ENCODE measurements at places on chromosomes 1 and 21.

DNA sequence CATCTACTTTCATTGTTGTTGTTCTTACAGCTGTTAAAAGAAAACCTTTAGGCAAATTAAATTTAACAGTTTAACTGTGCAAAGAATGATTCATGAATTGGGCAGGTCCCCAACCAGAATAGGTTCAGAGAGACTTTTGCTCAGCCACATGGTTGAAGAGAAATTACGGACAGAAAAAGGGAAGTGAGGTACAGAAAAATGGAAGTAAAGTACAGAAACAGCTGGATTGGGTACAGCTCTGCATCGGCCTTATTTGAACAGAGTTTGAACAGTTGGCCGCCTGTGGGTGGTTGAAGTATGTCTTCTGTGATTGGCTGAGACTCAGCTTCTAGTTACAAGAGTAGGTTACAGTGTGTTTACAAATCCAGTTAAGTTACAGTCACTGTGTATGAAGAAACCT lies 210.1 kb downstream of the FGGY start:
- no peak for DNase-seq

DNA sequence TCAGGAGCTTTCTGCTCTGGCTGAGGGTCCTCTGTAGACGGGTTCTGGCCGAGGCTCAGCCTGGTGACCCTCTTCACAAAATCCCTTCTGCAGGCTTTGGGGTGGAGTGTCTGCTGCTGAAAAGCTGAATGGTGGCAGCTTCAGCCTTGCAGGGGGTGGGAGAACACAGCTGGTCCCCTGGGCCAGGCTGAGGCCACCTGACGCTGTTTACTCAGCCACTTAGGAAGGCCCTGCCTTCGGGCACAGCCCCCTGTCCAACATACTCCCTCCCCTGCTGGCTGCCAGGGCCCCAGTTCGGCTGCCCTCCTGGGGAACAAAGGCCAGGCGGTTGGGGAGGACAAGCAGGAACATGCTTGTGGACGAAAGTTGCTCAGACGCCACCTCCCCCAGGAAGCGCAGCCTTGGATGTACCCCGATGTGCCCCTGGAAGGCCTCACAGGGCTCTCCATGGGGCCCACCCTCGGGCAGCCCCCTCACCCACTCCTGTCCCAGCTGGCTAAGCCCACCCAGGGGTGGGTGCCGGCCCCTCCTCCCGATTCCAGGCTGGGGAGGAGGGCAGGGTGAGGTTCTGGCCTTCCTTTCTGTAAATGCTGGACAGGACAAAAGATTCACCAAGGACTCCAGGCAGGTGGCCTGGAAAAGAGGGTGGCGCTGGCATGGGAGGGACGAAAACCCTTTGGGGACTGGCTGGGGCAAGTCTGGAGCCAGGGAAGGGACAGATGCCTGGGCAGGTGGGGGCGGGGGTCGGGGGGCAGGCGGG lies at the start of gene ANKRD65:
TSS of gene ANKRD65 (minus strand) at position 130 of the 760 bp plus-strand sequence. CDS start 271 bp downstream, outside the sequence.
- no peak for DNase-seq

DNA sequence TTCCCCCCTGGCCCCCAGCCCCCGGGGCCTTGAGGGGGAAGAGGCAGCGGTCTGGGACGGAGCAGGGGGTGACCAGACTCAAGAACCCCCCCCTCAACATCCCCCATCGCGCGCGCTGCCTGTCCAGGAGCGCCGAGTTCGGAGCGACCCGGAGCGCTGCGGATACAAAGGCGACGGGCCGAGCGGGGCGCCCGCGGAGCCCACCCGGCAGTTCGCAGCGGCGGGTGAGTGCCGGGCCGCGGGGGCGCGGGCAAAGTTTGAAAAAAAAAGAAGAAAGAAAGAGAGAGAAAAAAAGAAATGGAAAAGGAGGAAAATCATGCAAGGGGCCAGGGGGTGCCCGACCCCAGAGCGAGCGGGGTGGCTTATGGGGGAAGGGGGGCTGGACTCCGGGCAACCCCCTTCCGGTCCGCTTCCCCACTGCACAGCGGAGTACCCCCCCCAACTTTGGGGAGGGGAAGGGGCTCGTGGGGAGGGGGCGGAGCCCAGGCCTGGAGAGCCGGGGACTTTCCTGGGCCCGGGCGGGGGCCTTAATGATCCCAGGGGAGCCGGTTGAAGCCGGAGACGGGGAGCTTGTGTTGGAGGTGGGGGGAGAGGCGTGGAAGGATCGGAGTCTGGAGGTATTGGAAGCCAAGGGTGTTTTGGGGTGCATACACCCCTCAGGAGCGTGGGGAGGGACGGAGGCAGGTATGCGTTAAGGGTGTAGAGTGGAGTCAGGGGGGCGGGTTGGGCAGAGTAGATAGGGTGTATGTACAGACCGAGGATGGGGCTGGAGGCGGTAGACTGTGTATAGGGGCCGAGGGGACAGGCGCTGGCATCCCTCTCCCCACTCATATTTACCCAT lies 502 bp downstream of the VANGL2 start:
- no peak for DNase-seq

- DNase-seq, result no peak
Observed at GRCh38 chr21:20106368-20106767, 891.8 kb upstream of the NCAM2 start.

GRCh38 chr1:90823686-90824085 lies 106.6 kb upstream of the BARHL2 start:
- no peak for DNase-seq

DNA sequence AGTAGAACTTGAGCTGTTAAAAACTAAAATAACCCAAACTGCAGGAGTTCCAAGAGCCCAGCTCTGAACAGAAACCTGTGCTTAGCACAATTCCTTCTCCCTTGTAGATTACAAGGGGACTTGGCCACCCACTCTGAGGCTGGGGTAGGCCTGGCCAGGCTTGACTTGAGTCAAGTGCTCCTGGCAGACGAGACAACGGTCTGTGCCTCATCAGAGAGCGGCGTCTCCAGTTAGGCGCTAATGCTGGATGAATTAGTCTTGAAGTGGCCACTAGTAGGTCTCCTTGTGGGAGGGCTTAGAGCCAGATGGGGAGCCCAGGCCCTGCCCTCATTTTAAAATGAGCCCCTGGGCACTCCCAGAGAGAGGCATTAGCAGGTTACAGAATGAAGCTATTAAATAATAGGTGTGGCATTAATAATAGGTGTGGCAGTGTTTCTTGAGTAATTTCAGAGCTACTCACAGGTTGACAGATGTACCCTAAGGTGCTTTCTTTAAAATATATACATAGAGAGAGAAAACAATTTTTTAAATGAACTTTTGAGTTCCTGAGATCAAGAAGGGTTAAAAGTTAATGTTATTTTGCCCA lies 1.1 kb downstream of the EEIG2 start:
- DNase-seq, result no peak

DNA sequence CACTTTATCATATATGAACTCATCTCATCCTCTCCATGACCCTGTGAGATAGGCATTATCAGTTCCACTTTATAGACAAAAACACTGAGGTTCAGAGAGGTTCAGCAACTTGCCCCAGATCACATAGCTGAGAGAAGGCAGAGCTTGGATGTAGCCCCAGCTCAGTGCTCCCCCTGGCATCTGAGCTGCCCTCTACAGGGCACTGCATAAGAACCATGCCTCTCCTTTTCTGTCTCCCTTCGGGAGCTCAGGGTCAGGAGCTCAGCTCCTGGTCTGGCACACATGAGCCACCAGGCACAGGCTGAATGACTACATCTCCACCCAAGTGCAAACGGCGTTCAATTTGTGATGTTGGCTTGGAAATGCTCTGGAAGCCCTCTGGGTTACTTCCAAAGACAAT lies 16.9 kb downstream of the RAB7B start:
- DNase-seq, result no peak

GRCh38 chr1:44802306-44803061 lies 2.3 kb downstream of the PLK3 start:
- DNase-seq, result no peak

DNA sequence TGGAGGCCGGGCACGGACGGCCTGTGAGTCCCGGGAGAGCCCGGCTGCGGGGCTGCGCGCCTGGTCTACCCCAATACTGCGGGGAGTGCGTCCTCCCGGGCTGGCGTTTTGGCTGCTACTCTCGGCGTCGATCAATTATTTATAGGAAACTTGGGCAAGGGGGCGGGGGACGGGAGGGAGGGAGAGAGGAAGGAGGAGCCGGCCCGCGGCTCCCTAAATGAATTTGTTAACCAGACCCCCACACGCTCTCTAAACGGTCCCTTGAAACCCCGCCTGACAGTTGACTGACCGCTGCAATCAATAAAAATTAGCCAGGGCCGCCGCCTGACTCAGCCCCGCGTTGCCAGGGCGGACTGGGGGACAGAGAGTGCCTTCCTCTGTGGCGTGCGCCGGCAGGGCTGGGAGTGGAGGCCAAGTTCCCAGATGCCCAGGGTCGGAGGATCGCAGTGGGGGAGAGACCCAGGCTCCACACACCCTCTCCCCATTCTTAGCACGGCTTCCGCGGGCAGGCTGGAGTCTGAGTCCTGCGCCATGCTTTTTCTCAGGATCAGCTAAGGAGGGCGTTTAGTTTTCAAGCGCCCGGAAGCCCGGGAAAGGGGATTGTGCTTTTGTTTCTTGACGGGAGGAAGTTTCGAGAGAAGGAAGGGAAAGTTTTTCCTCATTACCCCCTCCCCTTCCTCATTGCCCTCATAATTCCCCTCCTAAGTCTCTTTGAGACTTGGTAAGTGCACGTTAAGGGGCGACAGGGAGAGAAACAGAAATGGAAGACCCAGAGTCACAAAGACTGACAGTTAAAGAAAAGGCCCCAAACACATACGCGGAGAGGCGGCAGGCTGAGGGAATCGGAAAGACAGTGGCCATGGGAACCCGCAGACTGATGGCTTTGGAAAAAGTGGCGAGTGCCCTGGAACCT lies 6.2 kb downstream of the PAX7 start:
- no peak for DNase-seq

DNA sequence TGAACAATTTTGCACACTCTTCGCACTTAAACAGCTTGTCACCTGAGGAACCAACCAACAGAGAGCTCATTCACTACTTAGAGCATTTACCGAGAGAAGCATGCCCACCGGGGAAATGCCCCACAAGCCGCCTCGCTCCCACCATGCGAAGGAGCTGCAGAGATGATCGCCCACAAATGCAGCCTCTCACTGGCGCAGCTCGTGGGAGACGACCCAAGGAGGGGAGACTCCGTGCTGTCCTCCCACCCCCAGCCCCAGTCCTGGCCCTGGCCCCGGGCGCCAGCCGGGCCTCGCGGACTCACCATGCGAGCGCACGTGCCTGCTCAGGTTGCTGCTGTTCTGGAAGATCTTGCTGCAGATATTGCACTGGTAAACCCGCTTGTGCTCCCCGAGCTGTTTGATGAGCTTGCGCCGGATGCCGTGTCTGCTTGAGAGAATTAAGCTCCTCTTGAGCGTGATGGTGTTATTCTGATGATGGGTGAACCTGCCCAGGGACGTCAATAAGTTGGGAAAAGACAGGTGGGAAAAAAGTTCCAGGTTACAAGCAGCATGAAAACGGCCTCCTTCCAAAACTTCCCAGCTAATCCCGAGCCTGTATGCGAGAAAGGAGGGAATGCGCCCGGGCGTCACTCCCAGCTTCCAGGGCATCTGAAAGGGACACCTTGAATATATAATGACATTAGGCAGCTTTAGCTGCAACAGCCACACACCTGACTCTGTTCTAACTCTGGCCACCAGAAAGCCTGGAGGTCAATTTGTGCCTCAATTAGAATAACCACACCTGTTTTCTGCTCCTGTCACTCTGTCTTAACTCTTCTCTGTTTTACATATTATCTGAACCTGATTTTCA lies 42.8 kb downstream of the PRDM15 start:
- DNase-seq, result no peak

GRCh38 chr1:8307628-8308027 lies 10.3 kb upstream of the SLC45A1 start:
- no peak for DNase-seq

- DNase-seq, result no peak
Observed at GRCh38 chr1:97942161-97943123, 21.6 kb upstream of the DPYD start.

DNA sequence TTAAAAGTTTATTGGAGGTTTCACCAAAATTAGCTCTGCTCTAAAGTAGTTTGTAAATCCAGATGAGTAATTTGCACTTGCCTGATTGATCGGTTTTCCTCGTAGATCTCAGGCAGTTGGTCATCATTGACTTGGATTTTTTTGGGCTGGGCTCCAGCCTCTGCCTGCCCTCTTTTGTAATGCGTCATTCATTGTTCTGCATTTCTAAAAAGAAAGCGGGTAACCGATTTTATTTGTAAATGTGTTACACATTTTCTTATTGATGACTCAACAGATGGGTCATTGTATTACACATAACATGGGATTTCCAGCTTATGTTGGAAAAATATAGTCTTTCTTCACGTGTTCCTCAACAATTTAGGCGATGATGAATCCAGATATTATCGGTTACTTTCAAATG lies 5.5 kb downstream of the ETS2 start:
- no peak for DNase-seq

DNA sequence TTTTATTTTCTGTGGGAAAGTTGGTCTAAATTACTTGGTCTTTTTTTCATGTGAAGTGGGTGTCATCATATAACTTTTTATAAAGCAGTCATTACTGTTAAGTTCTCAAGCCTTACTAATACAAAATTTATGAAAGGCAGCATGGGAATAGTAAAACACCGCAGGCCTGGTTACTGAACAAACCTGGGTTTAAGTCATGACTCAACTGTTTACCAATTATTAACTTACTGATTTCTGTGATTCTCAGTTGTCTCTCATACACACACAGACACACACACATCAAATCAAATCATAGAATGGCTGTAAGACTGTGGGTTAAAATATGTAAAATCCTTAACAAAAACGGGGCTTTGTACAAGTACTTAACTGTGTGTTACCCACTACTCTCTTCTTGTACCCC lies 14.6 kb downstream of the MAEL start:
- no peak for DNase-seq

DNA sequence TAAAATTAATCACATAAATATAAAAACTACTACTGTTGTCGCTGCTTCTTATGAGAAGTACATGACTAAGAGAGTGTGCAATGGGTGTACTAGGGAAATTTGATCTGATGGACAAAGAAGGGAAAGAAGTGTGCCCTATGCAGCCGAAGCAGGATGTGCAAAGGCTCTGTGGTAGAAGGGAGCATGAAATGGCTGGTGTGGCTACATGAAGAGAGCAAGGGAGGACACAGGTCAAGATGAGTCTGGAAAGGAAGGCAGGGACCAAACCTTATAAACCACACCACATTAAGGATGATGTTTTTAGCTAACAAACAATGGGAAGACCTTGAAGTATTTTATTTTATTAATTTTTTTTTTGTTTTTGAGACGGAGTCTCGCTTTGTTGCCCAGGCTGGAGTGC lies 20.0 kb downstream of the MAB21L3 start:
- DNase-seq, result no peak

DNA sequence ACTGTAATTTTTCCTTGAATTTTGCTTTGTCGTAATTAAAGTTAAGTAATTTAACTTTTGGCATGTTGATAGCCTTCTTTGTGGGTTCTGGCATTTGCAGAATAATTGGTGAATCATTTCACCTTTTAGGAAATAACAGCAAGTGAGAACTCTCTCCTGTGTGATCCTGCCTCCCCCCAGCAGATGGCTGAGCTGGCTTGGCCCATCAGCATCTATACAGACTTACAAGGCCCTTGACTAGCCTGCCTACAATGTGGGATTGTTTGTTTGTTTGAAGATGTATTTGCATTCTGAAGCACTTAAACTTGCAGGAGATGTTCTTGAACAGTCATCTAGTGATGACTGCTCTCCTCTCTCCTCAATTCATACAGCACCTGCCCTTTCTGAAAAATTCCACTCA lies 55.9 kb downstream of the MACO1 start:
- DNase-seq, result no peak
